Naive B cell (primary cell): ENCODE measurements at places on chromosomes 6 and 20.

GRCh38 chr6:157226026-157226625, 97.2 kb downstream of the TMEM242 start:
- DNase-seq = no peak

- DNase-seq = no peak
These were observed 42.5 kb upstream of the ASCC3 start for GRCh38 chr6:100923481-100924165.

GRCh38 chr6:129281168-129281796, 398.3 kb downstream of the LAMA2 start:
- no peak for DNase-seq

- DNase-seq = no peak
These were observed 76.0 kb upstream of the TBC1D7 start for GRCh38 chr6:13404228-13404891.

DNA sequence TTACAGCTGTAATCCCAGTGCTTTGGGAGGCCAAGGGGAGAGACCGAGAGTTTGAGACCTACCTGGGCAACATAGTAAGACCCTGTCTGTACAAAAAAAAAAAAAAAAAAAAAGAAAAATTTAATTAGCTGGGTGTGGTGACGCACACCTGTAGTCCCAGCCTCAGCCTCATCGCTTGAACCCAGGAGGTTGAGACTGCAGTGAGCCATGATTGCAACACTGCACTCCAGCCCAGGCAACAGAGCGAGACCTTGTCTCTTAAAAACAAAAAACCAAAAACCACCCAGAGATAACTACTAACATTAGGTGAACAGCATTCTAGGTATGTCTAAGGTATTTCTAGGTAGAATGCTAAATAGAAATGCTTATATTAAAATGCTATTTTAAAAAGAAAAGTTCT, 21.0 kb upstream of the PI16 start:
- no peak for DNase-seq

DNA sequence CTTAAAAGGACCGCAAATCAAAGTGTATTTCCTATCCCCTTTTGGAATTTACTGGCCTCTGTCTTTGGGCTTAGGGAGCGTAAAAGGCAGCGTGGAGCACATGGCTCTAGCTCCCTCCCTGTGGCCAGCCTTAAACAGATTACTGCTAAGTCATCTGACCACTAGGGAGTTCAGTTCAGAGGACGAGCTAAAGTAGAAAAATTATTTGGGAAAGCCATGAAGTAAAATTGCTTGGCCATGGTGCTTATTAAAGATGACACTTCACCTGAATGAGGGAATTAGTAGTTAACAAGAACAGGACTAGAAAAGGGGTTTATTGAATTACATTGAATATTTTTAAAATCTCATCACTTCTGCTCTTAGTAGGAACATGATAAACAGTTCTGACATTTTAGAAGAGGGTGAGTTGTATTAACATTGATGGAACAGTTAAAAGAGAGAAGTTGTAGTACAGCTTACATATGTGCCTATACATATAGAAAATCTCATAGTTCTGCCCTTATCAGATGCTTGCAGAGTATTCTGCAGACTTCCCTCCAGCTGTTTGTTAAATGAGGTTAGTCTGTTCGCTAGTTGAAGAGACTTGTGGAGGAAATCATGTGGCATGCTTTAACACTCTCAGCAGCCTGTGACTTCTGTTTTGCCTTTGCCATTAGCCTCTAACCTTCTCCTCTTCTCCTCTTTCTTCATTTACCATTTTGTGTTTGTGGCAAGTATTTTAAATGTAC, 31.2 kb upstream of the MAPK13 start:
- no peak for DNase-seq

DNA sequence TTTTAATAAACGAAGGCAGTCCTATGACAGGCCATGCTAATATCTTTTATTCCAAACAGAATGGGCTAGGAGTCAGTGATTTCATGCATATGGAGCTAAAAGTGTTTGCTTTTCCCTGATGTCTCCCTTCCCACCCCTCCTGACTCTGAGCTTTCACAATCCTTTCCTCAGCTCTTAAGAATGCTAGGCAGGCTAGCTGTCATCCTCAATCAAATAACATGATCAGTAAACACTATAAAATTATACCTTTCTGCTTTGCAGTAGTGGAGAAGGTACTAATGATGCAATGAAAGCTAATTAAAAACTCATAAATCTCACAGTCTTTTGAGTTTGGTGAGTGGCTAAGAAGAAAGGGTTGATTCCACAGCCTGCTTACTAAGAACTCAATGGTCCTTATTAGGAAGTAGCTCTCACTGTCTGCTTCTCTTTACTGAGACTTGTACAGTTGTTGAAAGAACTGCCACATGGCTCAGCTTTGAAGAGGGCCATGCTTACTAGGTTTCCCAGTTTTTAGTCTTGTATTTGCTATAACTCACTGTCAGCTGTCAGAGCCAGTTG, 250.9 kb upstream of the JAG1 start:
- no peak for DNase-seq
